ENCODE measurements at places on chromosomes 4 and X. TPM values are rescaled to one million over a fixed set of nuclear protein-coding genes. Genes with fewer than 3 reads are reported as not detected.

NEIL3 gene
- total RNA-seq = 7.4 TPM

TMEM156 gene
- not detected for total RNA-seq

HPGD gene
- total RNA-seq = not detected

HERC5 gene
- 0.88 TPM for total RNA-seq

MAGEC1 gene
- total RNA-seq = not detected

DDX53 gene
- not detected for total RNA-seq
